ENCODE measurements at places on chromosomes 13 and 19. TPM values are rescaled to one million over a fixed set of nuclear protein-coding genes. Genes with fewer than 3 reads are reported as not detected.
A peak's percentile ranks its signal among the peaks of the same experiment; 100 is the strongest.

The TEX29 gene
- 0.22 TPM for total RNA-seq

- no peak overlapping the region for H3K4me3 ChIP-seq
- no peaks in the 10 kb centered on the region for H3K4me1 ChIP-seq
- no peak for DNase-seq
- H3K36me3 ChIP-seq = peaks cover 10% of the 10 kb centered on the region
- no peaks in the 10 kb centered on the region for H3K27me3 ChIP-seq
Observed at GRCh38 chr13:73065665-73066340, 7.0 kb downstream of the KLF5 start.

DNA sequence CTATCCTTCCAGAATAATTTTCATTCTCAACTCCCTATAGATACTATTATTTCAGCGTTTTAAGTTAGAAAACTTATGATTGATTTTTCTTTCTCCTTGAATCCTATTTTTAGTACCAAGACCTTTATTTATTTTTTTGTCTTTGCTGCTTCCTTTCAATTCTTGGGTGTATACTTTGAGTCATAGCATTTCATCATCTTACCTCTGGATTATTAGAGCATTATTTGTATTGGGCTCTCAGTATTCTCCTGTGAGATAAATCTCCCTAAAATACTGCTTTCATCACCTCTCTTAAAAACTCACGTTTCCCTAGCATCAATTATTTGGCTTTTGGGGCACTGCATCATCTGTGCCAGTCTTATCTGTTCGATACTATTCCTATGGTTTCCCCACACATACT is 222.8 kb downstream of the POSTN start:
- no peaks in the 10 kb centered on the region for H3K27me3 ChIP-seq
- no peak for DNase-seq
- H3K36me3 ChIP-seq = no peaks in the 10 kb centered on the region

The TINCR gene
- 0.18 TPM for total RNA-seq

GRCh38 chr19:13005861-13006370 is 10.6 kb downstream of the NFIX start:
- DNase-seq = no peak
- H3K36me3 ChIP-seq = peaks cover 33% of the 10 kb centered on the region
- peaks cover 95% of the 10 kb centered on the region for H3K4me1 ChIP-seq
- H3K4me3 ChIP-seq = no peak overlapping the region

The ZNF444 gene
- 10.5 TPM for total RNA-seq

- no peaks in the 10 kb centered on the region for H3K36me3 ChIP-seq
- no peaks in the 10 kb centered on the region for H3K27me3 ChIP-seq
- no peak overlapping the region for H3K4me3 ChIP-seq
- no peak for DNase-seq
Observed at GRCh38 chr19:19602136-19602712, 16.3 kb downstream of the PBX4 start.

DNA sequence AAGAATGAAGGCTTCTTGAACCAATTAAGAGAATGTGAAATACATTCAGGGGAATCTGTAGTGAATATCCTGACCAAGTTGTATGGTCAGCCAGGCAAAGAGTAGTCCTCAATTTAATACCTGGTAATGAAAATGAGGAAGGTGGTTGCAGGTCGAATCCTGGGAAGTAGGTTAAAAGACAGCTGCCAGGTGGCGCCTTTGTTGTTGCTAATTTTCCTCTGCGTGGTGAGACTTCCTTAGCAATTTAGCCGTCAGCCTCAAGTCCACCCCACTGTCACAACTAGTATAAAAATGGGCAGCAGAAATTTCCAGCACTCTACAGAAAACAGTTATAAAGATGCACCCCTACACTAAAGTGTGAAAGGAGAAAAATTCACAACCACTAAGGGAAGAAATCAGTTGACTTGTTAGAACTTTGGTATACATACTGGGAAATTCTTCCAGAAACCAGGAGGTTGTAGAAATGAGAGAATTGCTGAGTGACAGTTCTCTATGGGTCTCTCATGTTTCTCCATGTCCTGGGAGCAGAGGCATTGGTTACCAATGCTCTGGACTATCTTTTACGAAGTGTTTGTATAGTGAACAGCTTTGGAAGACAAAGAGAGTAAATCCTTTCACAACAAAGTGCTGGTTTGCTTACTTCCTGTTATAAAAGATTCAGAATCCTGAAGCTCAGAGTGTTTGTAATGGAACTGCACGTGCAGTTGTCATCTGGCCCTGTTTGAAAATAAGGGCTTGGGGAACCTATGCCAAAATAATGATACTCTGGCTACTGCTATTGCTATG is 235.9 kb downstream of the NHLRC3 start:
- no peaks in the 10 kb centered on the region for H3K27me3 ChIP-seq
- H3K4me3 ChIP-seq = no peak overlapping the region
- peak; percentile 57 for DNase-seq

- no peak overlapping the region for H3K4me3 ChIP-seq
- peaks cover 79% of the 10 kb centered on the region for H3K36me3 ChIP-seq
- no peak for DNase-seq
- no peak overlapping the region for H3K27ac ChIP-seq
- no peaks in the 10 kb centered on the region for H3K4me1 ChIP-seq
Observed at GRCh38 chr13:19665427-19665859, 32.0 kb downstream of the MPHOSPH8 start.

DNA sequence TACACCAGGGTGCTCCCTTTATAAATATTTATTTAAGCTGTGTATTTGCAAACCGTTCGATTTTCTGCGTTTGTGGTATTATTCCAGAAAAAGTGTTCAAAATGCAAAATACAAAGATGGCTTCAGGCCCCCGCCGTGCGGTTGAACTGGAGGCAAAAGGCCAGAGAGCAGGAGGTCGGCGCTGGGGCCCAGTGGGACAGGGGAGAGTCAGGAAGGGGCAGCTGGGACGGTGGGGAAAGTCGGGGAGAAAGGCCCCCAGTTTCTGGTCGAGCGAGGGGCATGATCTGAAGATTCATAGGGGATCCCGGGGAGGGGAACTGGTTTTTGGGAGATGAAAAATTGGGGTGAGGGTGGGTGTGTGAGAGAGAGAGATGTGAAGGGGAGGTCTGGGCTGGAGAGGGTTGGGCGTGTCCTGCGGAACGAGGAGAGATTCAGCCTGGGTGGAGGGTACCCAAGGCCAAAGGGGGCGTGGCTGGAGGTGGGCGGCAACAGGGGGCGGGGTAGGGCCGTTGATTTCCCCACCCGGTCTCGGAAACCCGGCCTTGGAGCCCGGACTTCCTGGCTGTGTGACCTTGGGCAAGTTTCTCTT is 678 bp downstream of the ISOC2 start:
- peak overlapping the region; percentile 98 for H3K27ac ChIP-seq
- H3K4me1 ChIP-seq = peaks cover 23% of the 10 kb centered on the region
- no peaks in the 10 kb centered on the region for H3K27me3 ChIP-seq
- DNase-seq = peak; percentile 95
- peak overlapping the region; percentile 85 for H3K4me3 ChIP-seq

DNA sequence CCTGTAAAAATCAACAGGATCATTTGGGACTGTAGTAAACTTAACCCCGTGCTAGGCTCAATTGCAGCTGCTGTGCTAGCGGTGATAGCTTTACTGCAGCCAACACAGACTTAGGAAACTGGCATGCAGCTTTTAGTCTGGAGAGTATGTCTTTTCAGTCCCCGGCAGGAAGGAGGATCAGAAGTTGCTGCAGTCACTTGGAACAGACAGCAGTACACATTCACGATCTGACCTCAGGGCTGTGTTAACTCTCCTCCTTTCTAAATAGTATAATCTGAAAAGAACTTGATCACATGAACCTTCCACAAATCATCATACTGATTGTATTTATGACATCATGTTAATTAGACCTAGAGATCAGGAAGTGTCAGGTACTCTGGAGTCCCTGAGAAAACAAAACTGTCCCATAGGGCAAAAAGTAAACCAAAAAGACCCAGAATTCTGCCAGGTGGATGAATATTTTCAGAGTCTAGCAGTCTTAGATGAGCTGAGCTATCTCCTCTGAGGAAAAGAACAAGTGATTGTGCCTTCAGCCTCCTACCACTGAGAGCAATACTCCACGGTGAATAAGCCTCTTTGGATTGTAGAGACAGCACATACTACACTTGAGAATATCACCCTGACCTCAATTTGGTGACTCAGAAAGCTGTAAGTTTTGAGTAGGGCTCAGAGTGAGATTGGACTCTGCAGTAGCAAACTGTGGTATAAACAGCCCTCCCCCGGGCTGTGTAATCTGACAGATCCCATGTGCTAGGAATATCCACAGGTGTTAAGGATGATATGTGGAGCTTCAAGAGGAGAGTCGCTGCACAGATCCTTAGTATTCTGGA is 181.0 kb upstream of the GPR12 start:
- no peak overlapping the region for H3K4me3 ChIP-seq
- no peaks in the 10 kb centered on the region for H3K36me3 ChIP-seq
- no peak overlapping the region for H3K27ac ChIP-seq
- no peaks in the 10 kb centered on the region for H3K27me3 ChIP-seq
- H3K4me1 ChIP-seq = no peaks in the 10 kb centered on the region

DNA sequence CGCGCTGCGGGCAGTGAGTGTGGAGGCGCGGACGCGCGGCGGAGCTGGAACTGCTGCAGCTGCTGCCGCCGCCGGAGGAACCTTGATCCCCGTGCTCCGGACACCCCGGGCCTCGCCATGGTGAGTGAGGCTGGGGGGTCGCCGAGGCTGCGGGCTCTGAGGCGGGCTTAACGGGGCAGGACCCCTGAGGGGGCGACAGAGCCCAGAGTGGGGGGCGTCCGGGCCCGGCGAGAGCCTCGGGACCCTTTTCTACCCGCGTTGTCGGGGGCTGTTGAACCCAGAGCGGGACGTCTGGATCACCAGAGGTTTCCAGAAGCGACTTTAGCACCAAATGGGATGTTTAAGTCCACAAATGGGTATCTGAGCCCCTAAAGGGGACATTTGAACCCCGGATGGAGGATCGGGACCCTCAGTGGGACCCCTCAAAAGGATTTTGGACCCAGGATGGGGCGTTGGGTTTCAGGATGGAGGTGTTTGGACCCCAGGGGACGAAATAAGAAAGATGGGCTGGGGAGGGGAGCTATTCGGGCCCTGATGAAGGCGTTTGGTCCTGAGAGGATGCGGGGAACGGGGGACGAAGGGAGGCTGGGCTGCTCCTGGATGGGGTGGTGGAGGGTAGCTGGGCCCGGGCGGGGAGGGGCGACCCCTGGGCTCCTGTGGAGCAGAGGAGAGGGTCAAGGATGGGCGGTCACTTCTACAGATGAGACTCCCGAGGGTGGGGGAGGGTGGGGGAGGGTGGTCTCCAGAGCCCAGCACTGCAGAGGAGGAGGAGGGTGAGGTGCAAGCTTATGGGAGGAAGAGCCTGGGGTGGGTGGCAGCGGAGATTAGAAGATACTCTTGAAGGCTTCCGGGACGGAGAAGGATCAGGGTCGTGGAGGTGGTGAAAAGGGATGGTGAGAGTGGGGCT is at the start of gene CALM3:
CALM3 (plus strand) TSS at position 13 of the 907 bp plus-strand sequence; CDS start at position 118, 105 bp downstream.
- DNase-seq = peak; percentile 47
- H3K4me3 ChIP-seq = peak within 1 kb of the TSS; percentile 100
- peaks cover 37% of the 10 kb centered on the region for H3K4me1 ChIP-seq
- H3K27me3 ChIP-seq = no peaks in the 10 kb centered on the region

The ERICH6B gene
- not detected for total RNA-seq

- DNase-seq = peak; percentile 11
- H3K36me3 ChIP-seq = peaks cover 41% of the 10 kb centered on the region
- H3K4me1 ChIP-seq = peaks cover 15% of the 10 kb centered on the region
- H3K4me3 ChIP-seq = no peak overlapping the region
Observed at GRCh38 chr19:58395979-58396627, 647 bp downstream of the RNF225 start.

The MEIOSIN gene
- not detected for total RNA-seq

GRCh38 chr19:17749912-17750317 is 1.4 kb upstream of the FCHO1 start:
- H3K4me1 ChIP-seq = peaks cover 5% of the 10 kb centered on the region
- no peaks in the 10 kb centered on the region for H3K36me3 ChIP-seq
- no peak overlapping the region for H3K27ac ChIP-seq
- no peaks in the 10 kb centered on the region for H3K27me3 ChIP-seq
- H3K4me3 ChIP-seq = no peak overlapping the region

DNA sequence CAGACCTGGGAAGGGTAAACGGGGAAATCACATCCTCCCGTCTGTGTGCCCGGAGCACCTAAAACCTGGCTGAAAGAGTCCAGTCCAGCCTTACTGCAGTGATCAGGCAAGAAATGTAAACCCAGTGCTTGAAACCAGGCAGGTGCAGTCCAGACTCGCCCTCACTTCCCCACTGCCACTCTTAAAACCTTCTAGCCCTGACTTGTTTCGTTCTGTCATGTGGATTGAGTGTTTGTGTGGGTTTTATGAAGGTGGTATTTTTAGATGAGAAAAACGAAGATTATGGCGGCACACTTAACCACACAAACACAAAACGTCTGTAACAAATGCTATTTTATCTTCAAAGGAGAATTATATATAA is 839 bp upstream of the CKAP2 start:
- peak; percentile 21 for DNase-seq
- peak overlapping the region; percentile 78 for H3K4me3 ChIP-seq
- peak overlapping the region; percentile 97 for H3K27ac ChIP-seq
- no peaks in the 10 kb centered on the region for H3K27me3 ChIP-seq
- peaks cover 9% of the 10 kb centered on the region for H3K4me1 ChIP-seq
- peaks cover 8% of the 10 kb centered on the region for H3K36me3 ChIP-seq

The NBEA gene
- total RNA-seq = 18.0 TPM

The ZNF836 gene
- 15.4 TPM for total RNA-seq

GRCh38 chr19:49272204-49272603 is 52.8 kb downstream of the SLC6A16 start:
- no peaks in the 10 kb centered on the region for H3K36me3 ChIP-seq
- no peak for DNase-seq
- H3K27me3 ChIP-seq = no peaks in the 10 kb centered on the region
- H3K4me1 ChIP-seq = no peaks in the 10 kb centered on the region
- H3K27ac ChIP-seq = no peak overlapping the region

Measured in muscle of leg (tissue), 16 donors.